ENCODE measurements at places on chromosomes 5 and 9.

- no peak for DNase-seq
Measured at GRCh38 chr9:132946631-132947295, 2.3 kb upstream of the TSC1 start.

- no peak for DNase-seq
Measured at GRCh38 chr9:71604197-71605063, 163.9 kb downstream of the CEMIP2 start.

- no peak for DNase-seq
Measured at GRCh38 chr9:17600962-17601593, 22.2 kb downstream of the SH3GL2 start.

- no peak for DNase-seq
Measured at GRCh38 chr5:39608024-39608423, 183.2 kb upstream of the DAB2 start.

GRCh38 chr9:110561826-110562225 lies 17.7 kb downstream of the SVEP1 start:
- no peak for DNase-seq

- DNase-seq: no peak
Measured at GRCh38 chr5:90477621-90478215, 3.1 kb downstream of the POLR3G start.

- DNase-seq: no peak
Measured at GRCh38 chr5:54996466-54996865, 11.1 kb upstream of the ESM1 start.

- no peak for DNase-seq
Measured at GRCh38 chr5:132689513-132689912, 15.7 kb downstream of the IL4 start.

DNA sequence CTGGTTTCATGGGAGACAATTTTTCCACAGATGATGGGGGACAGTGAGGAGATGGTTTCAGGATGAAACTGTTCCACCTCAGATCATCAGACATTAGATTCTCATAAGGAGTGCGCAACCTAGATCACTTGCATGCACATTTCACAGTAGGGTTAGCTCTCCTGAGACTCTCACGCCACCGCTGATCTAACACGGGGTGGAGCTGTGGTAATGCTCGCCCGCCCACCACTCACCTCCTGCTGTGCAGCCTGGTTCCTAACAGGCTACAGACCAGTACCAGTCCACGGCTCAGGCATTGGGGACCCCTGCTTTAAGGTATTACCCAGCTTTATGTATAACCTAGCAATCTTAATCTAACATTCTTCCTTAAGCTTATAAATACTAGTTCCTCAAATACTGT lies 35.6 kb downstream of the TTC39B start:
- no peak for DNase-seq

DNA sequence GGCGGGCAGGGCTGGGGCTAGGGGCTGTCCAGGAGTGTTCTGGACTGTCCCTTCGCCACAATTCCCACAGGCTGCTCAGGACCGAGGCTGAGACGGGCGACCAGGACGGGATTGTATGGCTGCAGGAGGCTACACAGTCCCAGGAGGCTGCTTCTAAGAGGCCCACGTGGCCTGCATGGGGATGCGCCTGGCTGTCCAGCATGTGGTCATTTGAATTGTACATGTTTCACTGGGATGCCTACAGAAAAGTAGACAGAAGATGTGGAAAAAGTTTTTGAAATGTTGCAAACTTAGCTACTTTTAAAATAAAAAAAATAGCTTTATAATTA lies 32.6 kb upstream of the SPTLC1 start:
- DNase-seq: no peak

DNA sequence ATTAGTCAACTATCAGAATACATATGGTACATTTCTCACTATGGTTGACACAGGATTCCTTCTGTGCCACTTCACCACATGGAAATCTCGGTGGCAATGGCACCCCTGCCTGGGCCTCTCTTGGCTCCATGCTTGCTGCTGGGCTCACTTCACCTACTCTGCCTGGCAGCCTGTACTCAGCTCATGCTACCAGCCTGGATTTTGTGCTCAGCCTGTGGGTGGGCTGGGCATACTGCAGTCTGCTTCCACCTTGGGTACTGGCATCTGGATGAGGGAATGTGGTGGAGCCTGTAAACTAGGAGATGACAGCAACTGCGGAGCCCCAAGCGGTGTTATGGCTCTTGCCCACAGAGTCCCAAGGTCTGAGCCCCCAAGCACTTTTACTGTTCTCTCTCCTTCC lies 604.1 kb downstream of the MTRR start:
- DNase-seq: no peak

Measured in HS-27A (cell line).